Central memory CD8-positive, alpha-beta T cell (primary cell): ENCODE measurements at places on chromosomes 12 and 14.
A peak's percentile ranks its signal among the peaks of the same experiment; 100 is the strongest.

- no peak for DNase-seq
Measured at GRCh38 chr14:99791476-99792209, 1.6 kb upstream of the EML1 start.

- DNase-seq, result no peak
Measured at GRCh38 chr14:53190938-53191337, 37.8 kb upstream of the DDHD1 start.

- DNase-seq, result no peak
Measured at GRCh38 chr14:61582815-61583214, 112.5 kb upstream of the HIF1A start.

- no peak for DNase-seq
Measured at GRCh38 chr12:50745861-50746260, 18.0 kb upstream of the ATF1 start.

- DNase-seq, result no peak
Measured at GRCh38 chr14:55556929-55557623, 22.9 kb upstream of the KTN1 start.

GRCh38 chr12:49097381-49097780, 2.8 kb upstream of the DHH start:
- no peak for DNase-seq

DNA sequence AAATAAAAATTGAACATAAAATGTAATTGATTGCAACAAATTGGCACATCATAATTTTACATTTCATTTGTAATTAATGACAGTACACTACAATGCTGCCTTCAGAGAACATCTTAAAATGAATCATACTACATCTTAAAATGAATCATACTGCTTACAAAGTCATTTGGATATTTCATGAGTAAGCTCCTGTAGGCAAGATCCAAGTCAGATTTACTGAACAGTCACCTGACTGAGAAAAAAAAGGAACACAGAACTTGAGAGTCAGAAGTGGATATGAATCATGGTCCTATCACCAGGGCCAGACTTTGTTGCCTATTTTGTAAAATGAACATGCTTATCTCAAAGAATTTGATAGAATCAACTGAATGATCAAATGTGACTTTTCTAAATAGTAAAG, 32.7 kb upstream of the FBLN5 start:
- DNase-seq, result no peak

- DNase-seq, result peak; percentile 18
Measured at GRCh38 chr12:45518291-45519235, 210.9 kb upstream of the ARID2 start.

DNA sequence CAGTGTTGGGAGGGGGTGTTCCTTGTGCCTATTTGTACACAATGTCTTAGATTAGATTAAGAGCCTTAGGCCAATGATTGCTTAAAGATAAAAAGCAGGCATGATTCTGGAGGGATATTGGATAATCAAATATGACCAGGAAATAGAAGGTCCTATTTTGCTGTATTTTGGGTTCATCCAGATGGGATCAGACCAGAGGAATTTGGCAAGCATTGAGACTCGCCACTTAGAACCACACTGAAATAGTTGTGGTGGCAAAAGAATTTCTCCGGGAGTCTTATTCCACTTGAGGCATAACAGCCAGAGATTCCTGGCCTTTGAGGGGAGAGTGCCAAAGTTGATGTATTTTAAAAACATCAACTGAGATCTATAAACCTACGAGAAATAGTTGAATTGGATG, 327.2 kb downstream of the RAD51B start:
- no peak for DNase-seq

- no peak for DNase-seq
Measured at GRCh38 chr12:19848421-19848820, 409.1 kb downstream of the AEBP2 start.

DNA sequence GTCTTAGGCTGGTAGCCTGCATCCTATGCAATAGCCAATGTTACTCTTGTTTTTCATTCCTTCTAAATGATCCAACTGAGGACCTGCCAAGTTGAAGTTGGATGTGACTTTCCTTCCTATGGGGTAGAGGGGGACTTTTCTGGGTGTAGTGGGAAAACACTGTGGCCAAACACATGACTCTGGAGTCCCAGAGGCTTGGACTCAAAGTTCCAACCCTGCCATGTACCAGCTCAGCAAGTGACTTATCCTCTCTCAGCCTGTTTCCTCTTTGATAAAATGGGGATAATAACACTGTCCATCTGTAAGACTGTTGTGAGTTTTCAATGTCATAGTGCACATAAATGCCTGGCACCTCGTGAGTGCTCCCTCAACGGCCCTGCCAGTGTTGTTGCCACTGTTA, 97.0 kb downstream of the ZFP36L1 start:
- no peak for DNase-seq

GRCh38 chr12:109004017-109004416, 16.9 kb downstream of the SVOP start:
- DNase-seq, result no peak

DNA sequence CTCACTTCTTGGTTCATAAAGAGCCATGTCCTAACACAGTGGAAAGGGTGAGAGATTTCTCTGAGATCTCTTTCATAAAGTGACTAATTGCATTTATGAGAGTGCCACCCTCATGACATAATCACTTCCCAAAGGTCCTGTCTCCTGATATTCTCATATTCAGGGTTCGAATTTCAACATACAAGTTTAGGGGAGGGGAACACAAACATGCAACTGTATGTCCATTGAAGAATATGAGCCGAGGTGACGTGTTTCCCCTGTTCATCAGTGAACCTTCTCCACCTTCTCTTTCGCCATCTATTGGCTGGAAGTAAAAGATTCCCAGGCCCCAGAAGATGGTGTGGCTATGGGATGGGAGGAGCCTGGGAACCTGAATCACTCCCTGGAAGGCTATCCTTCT, 354.2 kb upstream of the ATP2B1 start:
- no peak for DNase-seq

- DNase-seq, result no peak
Measured at GRCh38 chr14:72917094-72917802, 9.0 kb upstream of the DCAF4 start.

GRCh38 chr12:95848575-95849388, 10.0 kb upstream of the SNRPF start:
- DNase-seq, result no peak

- DNase-seq, result no peak
Measured at GRCh38 chr12:25074954-25075353, 120.0 kb downstream of the DNAI7 start.

GRCh38 chr14:67759916-67760315, 56.5 kb downstream of the ZFYVE26 start:
- DNase-seq, result no peak
